Type B pancreatic cell (in vitro differentiated cells): ENCODE measurements at places on chromosomes 11 and 22. TPM values are rescaled to one million over a fixed set of nuclear protein-coding genes. Genes with fewer than 3 reads are reported as not detected.

The PNPLA5 gene
- not detected in 2 replicates for total RNA-seq

The FJX1 gene
- total RNA-seq, result 7.8 and 38.8 TPM in 2 replicates

The OR51E2 gene
- 0.58 TPM in 1 of 2 replicates, not detected in the other for total RNA-seq

- peaks cover 15% of the 10 kb centered on the region for H3K4me1 ChIP-seq
- peak within 1 kb of the TSS; percentile 100 for H3K27ac ChIP-seq
- peak within 1 kb of the TSS; percentile 96 for H3K4me3 ChIP-seq
- H3K27me3 ChIP-seq, result no peaks in the 10 kb centered on the region
These were observed at the start of gene ZDHHC5 for GRCh38 chr11:57667736-57668433. Gene ZDHHC5 (plus strand): TSS chr11:57668114. CDS start chr11:57673091, 4,977 bp downstream.

DNA sequence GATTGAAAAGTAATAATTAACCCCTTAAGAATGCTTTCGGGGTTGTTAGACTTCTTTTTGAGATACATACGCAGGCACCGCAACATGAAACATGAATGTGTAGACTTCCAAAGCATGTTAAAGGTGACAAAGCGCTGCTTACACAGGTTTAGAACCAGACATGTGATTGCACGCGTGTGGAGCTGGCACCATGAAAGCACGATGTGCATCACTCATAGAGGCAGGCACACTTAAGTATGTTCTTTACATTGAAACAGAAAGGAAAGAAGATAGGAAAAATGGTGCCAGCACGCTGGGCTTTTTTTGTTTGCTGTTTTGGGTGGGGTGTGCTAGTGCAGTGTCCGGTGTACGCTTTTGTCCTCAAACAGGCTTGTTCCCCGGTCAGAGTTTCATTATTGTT lies 83.6 kb upstream of the PPARA start:
- no peaks in the 10 kb centered on the region for H3K4me1 ChIP-seq
- no peak overlapping the region for H3K4me3 ChIP-seq
- H3K27ac ChIP-seq, result no peak overlapping the region
- no peak for DNase-seq
- H3K27me3 ChIP-seq, result peaks cover 83% of the 10 kb centered on the region

DNA sequence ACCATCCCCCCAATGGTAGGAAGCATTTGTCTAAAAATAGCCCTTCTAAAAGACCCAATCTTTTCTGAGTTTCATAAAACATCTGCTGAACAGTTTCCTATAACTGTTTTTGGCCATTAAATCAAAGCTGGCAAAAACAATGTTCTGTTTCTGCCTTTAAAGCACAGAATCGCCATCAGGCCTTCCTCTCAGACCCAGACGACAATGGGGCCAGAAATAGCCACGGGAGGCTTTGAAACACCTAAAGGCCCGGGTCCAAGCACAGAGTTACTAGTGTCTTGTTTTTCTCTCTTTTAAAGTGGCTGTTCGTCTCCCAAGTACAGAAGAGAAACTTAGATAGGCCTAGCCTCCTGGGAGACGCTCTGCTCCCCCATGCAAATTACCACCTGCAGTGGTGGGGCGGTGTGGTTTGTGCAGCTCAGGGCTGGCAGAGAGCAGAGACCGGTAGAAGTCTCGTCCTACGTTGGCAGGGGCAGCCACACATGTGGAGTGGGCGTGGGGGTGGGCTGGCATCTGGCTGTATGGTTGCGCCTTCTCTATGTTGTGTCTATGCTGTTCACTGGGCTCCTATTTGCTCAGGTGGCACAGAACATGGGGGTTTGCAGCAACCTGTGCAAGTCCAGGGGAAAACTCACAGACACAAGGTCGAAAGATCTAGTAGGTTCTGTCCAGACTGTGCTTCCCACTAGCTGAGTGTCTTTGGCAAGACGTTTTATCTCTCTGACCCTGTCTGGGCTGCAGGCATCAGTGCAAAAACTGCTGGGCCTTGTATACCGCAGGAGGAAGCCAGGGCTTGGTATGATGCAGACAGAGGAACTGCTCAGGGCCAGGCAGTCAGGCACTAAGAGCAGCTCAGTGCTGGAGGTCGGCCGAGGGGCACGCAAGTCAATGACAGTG lies 23.6 kb upstream of the ETS1 start:
- H3K4me3 ChIP-seq, result no peak overlapping the region
- peaks cover 42% of the 10 kb centered on the region for H3K27me3 ChIP-seq
- H3K36me3 ChIP-seq, result no peaks in the 10 kb centered on the region

GRCh38 chr11:19444231-19444630 lies 203.5 kb upstream of the E2F8 start:
- H3K27me3 ChIP-seq, result peaks cover 11% of the 10 kb centered on the region
- H3K36me3 ChIP-seq, result no peaks in the 10 kb centered on the region
- peaks cover 20% of the 10 kb centered on the region for H3K4me1 ChIP-seq
- H3K27ac ChIP-seq, result no peak overlapping the region
- H3K4me3 ChIP-seq, result no peak overlapping the region

- no peaks in the 10 kb centered on the region for H3K36me3 ChIP-seq
These were observed 21.4 kb upstream of the ACRV1 start for GRCh38 chr11:125701858-125702621.

DNA sequence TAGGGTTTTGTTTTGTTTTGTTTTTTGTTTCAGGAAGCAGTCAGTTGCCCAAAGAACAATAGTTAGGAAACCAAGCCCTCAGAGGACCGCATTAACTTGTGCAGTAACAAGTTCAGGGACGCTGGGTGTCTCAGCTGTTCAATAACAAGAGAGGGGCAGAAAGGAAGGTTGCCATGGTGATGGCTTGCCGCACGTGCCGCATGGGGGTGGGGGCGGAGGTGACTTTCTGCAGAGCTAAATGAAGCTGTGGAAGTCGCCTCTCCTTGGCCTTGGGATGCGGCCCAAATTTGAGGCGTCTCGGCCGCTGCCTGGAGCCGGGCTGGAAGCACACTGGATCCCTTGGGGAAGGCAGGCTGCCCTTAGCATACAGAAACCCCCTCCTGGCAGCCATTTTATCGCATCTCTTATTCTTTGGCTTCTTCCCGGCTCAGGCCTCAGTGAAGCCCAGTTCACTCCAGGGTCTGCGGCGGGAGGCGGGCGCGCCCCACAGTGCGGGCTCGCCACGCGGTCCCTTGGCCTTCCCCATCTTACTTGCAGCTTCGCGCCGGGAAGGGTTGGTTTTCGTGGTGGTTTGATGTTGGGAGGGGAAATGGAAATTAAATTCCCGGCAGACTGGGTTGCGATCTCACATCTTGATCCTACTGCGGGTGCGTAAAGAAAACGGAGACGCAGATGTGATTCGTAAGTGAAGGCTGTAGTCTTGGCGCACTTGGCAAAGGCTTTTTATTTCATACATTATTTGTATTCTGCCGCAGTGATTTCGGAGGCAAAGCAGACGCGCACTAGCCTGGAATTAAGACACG lies 94.3 kb downstream of the SLC17A6 start:
- H3K36me3 ChIP-seq, result peaks cover 5% of the 10 kb centered on the region
- H3K27ac ChIP-seq, result peak overlapping the region; percentile 85
- H3K4me1 ChIP-seq, result peaks cover 8% of the 10 kb centered on the region
- no peaks in the 10 kb centered on the region for H3K27me3 ChIP-seq

GRCh38 chr22:46947516-46948257 lies 185.2 kb downstream of the TBC1D22A start:
- H3K4me1 ChIP-seq, result peaks cover 13% of the 10 kb centered on the region
- DNase-seq, result peak; percentile 3
- H3K27me3 ChIP-seq, result no peaks in the 10 kb centered on the region
- H3K4me3 ChIP-seq, result no peak overlapping the region
- H3K36me3 ChIP-seq, result peaks cover 8% of the 10 kb centered on the region

DNA sequence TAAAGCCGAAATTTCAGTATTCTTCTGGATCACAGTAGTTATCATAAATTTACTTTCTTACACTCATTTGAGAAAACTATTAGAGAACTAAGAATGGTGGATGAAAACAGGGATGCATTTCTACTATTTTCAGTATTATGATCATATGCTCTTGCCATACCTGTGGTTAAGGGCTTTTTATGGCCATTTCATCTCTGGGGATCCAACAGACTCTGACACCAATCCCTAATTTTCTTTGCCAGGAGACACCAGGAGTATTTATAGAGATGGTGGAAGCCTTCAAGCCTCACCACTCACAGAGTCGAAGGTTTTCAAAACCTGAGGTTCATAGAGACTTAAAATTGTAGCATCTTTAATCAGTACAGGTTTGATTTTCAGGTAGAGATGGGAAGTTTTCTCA lies at the start of gene OR51L1:
TSS of gene OR51L1 (plus strand) at position 301 of the 400 bp plus-strand sequence. CDS start 4,132 bp downstream, outside the sequence.
- H3K27ac ChIP-seq, result no peak within 1 kb of the TSS
- H3K4me1 ChIP-seq, result no peaks in the 10 kb centered on the region
- H3K36me3 ChIP-seq, result no peaks in the 10 kb centered on the region

GRCh38 chr11:120089036-120090001 lies 48.6 kb downstream of the TRIM29 start:
- H3K4me3 ChIP-seq, result no peak overlapping the region
- peaks cover 5% of the 10 kb centered on the region for H3K36me3 ChIP-seq
- H3K4me1 ChIP-seq, result no peaks in the 10 kb centered on the region
- peaks cover 2% of the 10 kb centered on the region for H3K27me3 ChIP-seq
- DNase-seq, result no peak

DNA sequence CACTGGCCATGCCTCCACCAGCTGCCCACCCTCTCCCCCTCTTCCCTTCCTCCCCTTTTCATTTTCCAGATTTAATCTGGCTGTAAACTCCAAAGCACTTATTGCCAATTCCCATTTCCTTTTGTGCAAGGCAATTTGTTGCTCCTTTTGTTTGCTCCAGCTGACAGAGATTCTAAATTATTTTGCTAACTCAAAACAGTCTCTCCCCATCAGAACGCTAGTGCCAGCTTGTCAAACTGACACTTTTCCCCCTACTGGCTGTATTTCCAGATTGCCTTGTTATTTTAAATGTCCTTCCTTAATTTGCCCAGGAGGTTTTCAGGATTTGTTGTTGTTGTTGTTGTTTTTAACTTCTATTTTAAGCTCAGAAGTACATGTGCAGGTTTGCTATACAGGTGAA lies 57.0 kb upstream of the PAK1 start:
- no peaks in the 10 kb centered on the region for H3K36me3 ChIP-seq
- H3K27me3 ChIP-seq, result no peaks in the 10 kb centered on the region
- no peak overlapping the region for H3K4me3 ChIP-seq
- DNase-seq, result no peak

GRCh38 chr22:32720924-32721323 lies 80.6 kb upstream of the TIMP3 start:
- peak overlapping the region; percentile 51 for H3K4me3 ChIP-seq
- DNase-seq, result no peak
- peak overlapping the region; percentile 13 for H3K27ac ChIP-seq
- no peaks in the 10 kb centered on the region for H3K27me3 ChIP-seq

DNA sequence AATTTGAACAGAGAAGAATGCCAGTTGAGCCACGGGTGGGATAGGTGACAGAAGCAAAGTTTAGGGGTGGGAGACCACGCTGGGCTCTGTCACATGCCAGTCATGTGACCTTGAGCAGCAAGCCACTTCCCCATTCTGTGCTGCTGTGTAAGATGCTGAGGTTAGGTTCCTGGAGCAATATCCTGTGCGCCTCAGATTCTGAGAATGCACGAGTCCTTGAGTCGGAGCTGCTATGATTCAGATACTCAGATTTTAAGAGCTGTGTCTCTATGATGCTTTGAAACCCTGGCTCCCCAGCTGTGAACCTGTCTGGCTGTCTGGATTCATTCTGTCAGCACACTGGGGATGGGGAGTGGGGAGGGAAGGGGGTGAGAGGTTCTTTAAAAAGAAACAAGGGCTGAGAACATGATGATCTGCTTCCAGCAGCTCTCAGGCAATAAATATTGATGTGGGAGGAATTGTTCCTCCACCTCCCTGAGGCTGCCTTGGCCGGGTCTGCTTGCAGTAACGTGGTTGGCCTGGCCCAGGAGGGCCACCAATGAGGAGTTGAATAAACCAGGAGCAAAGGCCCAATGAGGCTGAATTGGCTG lies 24.0 kb downstream of the SLCO2B1 start:
- peaks cover 2% of the 10 kb centered on the region for H3K27me3 ChIP-seq
- H3K36me3 ChIP-seq, result no peaks in the 10 kb centered on the region
- no peak for DNase-seq
- peaks cover 13% of the 10 kb centered on the region for H3K4me1 ChIP-seq
- H3K27ac ChIP-seq, result no peak overlapping the region
- H3K4me3 ChIP-seq, result no peak overlapping the region

DNA sequence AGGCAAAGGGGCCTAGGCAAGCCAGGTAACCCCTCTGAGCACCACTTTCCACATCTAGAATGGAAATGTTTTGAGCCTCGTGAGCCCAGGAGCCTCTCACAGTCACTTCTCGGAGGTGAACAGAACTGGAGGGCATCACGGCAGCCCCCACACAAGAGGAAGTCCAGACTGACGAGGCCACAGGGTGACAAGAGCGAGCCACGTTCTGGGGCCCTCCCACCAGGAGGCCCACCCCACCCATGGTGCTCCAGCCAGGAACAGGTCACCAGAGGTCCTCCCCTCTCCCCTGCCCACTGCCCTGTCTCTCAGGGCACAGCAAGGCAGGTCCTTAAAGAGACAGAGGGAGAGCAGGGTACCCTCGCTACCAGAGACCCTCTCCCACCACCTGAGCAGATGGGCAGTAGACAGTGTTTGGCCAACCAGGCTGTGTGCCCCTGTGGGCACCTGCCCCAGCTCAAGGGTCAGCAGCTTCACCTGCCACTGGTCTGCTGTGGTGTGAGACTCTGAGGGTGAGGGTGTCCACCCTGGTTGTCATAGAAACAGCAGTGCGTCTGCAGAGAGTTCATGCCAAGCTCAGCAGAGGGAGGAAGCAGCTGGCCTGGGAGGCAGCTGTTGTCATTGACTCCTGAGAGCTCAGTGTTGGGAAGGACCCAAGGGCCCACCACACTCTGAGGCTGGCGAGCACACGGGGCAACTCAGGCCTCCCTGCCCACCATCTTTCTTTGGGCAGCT lies 31.4 kb downstream of the RSPH14 start:
- peaks cover 4% of the 10 kb centered on the region for H3K4me1 ChIP-seq
- no peak overlapping the region for H3K27ac ChIP-seq
- no peaks in the 10 kb centered on the region for H3K27me3 ChIP-seq
